ENCODE measurements at places on chromosomes 16 and 17.

DNA sequence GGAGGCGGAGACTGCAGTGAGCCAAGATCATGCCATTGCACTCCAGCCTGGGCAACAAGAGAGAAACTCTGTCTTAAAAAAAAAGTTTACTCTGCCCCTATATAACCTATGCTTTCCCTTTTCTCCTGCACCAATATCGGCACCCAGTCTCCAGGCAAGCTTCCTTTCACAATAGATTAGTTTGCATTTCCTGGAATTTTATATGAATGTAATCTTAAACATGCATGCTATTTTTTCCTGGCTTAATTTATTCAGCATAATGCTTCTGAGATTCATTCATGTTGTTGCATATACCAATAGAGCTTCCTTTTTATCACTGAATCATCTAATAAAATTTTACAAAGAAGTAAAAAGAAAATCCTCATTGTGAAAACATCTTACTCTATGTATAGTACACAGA, 59.4 kb downstream of the USP32 start:
- no peak for DNase-seq

- peak; percentile 79 for DNase-seq
Measured at GRCh38 chr17:44972953-44973352, 4.8 kb upstream of the C1QL1 start.

DNA sequence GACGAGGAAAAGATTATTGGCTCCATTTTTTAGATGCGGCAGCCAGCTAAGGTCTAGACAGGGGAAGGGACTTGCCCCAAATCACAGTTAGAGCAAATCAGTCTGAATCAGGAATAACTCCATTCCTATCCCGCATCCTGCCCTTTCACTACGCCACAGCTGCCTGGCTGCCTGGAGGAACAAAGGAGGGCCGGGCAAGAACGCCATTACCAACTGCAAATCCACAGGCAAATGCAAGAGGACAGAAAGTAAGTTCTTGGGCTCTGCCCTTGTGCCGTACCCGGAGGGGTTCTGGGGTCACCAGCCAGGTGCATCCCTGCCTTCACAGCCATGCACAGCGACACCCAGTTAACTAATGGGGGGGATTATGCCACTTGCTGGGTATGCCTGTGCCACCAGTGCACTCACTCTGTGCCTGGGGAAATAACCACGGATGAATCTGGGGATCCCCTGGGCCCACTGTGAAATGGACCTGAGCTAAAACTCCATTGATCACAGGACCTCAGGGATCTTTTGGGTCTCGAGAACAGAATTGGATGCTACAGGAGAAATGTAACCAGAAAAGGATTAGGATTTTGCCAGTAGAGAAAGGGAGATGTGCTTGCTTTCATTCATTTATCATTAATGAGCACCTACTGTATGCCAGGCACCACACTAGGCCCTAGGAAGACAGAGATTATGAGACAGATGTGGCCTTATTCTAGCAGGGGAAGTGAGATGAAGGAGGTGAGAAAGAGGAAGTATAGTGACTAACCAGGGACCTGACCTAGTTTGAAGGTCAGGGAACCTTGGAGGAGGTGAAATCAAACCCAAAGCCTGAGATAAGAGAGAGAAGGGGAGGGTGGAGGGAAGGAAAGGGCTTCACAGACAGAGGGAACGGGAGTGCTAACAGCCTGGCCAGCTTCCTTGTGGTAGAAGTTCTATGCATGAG, 17.7 kb downstream of the BCL7C start:
- DNase-seq: no peak

DNA sequence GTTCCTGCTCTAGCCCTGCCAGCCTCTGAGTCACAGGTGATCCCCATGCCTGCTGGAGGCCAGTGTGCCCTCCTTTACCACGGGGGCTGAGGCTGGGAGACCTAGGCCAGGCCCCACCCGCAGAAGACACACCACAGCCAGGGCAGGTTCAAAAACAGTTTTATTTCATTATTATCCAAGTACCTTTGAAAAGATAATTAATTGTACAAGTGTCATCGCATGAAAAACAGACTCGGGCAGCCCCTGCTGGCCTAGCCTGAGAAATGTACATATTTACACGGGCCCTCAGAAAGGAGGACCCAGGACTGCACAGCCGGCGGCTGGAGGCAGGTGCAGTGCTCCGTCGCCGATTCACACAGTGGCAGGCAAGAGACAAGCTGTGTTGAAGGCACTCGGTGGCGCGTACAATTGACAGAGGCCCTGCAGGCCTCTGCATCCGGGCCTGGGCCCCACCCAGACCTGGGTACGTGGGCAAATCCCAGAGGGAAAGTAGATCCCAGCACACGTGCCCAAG, 4.4 kb downstream of the PDIA2 start:
- DNase-seq: no peak

GRCh38 chr16:29925781-29926710, at the start of gene KCTD13:
TSS of gene KCTD13 (minus strand) at chr16:29926226. CDS start at chr16:29926033, 193 bp downstream.
- peak; percentile 70 for DNase-seq

DNA sequence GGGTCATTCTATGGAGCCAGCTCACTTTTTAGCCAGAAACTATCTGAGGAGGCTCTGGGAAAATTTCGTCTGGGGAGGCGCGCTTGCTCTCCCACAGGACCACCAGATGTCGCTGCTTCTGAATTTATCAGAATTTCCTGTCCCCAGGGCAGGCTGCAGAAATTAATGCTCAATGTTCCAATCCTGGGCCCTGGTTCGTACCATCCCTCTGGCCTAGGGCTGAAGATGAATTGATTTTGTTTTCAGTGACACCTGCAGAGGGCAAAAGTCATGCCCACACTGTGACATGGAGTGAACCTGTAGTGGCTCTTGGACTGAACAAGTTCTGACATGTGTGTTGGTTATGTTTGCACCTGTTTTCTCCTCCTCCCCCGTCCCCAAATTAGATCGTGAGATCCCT, 482.6 kb downstream of the NPIPA7 start:
- peak; percentile 33 for DNase-seq

- DNase-seq: peak; percentile 46
Measured at GRCh38 chr17:63431939-63432804, 13.9 kb downstream of the CYB561 start.

DNA sequence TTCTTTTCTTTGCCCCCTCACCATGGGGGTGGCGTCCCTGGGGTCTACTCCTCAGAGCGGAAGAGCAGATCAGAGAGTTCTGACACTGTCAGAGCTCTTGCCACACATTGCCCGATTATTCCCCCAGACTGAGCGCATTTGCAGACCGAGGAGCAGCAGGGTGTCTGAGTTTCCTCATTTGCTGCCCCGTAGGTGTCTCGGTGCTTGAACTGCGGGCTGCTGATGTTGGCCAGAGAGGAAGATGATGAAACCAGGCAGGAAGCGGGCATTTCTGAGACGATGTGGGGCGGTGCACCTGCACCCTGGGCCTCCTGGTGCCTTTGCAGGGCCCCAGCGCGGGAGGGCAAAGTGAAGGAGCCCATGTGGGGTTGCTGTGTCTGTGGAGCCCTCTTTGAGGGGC, 55.2 kb downstream of the ARSG start:
- DNase-seq: no peak

DNA sequence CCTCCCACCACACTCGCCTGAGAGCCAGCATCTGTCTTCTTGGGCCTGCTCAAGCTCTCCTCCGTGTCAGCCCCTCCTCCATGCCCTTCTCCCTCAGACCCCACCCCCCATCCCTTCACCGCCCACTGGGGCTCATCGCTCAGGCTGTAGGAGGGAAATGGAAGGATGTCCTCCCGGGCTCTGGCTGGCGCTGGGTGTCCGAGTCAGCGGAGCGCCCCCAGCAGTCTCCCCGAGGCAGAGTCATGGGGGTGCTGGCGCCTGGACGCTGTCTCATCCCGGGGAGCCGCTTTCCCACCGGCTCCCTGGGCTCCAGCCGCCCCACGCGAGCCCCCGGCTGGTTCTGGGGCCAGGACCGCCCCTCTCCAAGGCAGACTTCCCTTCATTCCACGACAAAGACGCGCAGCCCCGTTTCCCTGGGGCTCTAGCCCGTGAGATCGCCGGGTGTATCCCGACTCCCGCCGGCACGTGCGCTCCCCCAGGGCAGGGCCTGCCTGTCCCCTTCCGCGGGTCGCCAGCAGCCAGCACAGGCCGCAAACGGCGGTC, 428 bp upstream of the ANTKMT start:
- peak; percentile 73 for DNase-seq

DNA sequence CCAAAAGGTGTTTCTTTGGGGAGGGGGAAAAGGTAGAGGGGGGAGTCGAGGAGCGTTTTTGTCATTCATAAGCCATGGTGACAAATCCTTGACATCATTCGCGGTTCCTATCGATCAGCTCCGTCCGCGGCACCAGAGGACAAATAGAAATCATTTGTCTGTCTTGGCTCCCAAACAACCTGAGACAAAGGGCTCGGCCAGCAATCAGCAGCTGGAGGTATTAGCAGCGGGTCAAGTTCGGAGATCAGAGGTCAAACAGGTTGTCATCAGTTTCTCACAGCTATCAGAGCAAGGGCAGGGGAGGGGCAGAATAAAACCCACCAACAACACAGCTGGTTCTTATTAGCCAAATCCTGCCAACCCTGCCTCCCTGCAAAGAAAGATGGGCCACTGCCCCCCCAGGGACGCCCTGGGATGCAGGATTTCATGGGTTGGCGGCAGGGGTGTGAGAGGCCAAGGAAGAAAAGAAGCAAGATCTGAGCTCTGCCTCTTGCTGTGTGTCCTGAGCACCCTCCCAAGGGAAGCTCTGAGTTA, 145.3 kb upstream of the LHX1 start:
- no peak for DNase-seq

DNA sequence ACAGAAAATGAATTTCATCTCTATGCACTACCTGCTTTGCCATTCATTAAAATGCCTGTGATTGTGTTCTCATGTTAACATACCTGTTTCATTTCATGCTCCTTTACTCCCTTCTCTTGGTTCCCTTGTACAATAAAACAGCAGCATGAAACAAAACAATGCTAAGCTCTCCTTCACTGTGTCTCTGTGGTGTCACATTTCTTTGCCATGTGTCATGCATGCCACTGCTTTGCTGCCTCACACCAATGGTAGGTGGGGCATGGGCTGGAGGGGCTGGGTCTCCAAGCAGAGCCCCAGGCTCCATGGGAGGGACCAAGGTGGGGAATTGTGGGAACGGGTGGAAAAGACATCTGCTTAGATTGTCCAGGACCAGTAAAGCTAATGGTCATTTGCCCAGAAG, 83.6 kb downstream of the RGS9 start:
- DNase-seq: no peak

GRCh38 chr17:50198026-50198669, 3.3 kb downstream of the COL1A1 start:
- peak; percentile 48 for DNase-seq

- DNase-seq: no peak
Measured at GRCh38 chr17:73432624-73433190, 120.9 kb upstream of the CDC42EP4 start.

- no peak for DNase-seq
Measured at GRCh38 chr17:65799869-65800268, 238.4 kb upstream of the AXIN2 start.

- peak; percentile 27 for DNase-seq
Measured at GRCh38 chr16:3223913-3224515, 10.9 kb downstream of the ZNF200 start.

DNA sequence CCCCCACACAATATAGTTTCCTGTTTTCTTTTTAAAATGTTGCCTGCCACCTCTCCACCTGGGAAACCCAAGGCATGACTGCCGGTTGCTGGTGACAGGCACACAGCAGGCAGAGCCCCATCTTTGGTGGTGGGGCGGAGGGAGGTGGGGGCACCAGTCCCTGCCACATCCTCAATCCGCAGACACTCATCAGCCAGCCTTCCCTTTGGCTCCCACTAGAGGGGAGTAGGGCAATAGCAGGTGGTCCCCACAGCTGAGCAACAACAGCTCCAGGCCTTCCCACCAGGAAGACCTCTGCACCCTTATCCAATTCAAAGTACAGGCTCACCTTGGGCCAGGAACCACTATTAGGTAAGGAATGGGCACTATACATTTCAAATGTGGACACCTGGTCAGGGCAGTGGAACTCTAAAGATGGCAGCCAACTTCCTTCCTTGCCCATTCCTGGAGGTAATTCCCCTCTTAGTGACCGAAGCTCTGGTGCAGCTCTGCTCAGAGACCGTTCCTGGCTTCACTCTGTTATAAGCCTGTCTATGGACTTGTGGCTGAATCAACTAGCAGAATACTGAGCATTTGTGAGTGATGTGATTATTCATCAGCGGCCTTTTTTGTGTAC, 13.9 kb downstream of the RECQL5 start:
- DNase-seq: peak; percentile 23

DNA sequence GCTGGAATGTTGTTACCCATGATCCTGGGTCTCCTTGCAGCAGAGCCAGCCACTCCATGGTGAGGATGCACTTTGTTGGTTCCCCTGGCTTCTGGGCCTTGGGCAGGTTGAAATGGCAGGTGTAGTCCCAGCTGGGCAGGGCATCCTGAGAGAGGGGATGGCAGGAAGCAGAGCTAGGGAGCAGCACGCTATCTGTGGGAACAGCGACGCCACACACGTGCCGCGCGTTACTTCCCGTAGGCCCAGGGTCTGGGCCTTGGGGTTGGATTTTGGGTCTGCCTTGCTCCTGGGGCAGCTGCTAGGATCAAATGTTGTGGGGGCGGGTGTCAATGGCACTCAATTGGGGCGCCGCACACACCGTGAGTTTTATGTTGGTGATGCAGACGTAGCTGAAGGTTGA, 368.0 kb downstream of the CPPED1 start:
- no peak for DNase-seq

GRCh38 chr16:69930117-69930776, 20.9 kb upstream of the CLEC18A start:
- DNase-seq: peak; percentile 41

- DNase-seq: no peak
Measured at GRCh38 chr16:5870886-5871691, 773.5 kb upstream of the EEF2KMT start.

DNA sequence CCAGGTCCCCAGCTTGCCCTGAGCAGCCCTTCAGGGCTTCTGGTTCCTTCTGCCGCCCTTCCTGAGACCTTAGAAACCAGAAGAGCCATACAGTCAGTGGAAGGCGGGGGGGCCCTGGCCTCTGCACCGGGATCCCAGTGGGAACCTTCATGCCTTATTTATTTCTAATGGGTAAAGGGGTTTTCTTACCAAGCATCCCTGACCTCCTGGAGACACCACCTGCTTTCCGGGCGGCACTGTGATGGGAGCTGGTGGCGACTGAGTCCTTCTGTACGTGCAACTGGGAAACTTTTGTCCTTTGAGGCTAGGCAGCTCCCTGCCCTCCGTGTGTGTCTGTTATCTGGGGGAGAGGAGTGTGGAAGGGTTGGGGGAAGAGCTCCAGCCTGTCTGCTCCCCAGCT, 7.2 kb upstream of the MRPL58 start:
- DNase-seq: no peak

All from fibroblast of lung (primary cell).